ENCODE measurements at places on chromosomes 4 and X.

DNA sequence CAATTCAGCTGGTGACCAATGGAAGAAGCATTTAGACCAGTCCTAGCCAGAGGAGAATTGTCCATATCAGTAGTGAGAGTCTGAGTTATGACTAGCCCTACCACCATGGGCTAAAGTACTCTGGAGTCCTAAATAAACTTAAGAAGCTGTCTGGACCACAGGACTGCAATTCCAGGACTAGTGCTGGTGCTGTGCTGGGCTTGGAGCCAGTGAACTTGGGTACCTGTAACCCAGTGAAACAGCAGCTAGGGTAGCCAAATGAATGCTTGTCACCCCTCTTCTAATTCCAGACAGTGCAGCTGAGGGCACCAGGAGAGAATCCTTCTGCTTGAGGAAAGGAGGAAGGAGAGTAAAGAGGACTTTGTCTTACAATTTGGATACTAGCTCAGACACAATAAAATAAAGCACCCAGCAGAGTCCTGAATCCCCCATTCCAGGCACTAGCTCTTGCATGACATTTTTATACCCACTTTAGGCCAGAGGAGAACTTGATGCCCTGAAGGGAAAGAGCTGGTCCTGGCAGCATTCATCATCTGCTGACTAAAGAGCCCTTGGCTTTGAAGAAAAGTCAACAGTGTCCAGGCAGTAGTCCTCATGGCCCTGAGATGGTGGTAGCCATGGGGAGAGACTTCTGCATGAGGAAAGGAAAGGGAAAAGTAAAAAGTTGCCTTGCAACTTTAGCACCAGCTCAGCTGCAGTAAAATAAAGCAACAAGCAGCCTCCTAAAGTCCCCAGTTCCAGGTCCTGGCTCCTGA lies 2675.7 kb downstream of the PCDH7 start:
- no peak for DNase-seq

DNA sequence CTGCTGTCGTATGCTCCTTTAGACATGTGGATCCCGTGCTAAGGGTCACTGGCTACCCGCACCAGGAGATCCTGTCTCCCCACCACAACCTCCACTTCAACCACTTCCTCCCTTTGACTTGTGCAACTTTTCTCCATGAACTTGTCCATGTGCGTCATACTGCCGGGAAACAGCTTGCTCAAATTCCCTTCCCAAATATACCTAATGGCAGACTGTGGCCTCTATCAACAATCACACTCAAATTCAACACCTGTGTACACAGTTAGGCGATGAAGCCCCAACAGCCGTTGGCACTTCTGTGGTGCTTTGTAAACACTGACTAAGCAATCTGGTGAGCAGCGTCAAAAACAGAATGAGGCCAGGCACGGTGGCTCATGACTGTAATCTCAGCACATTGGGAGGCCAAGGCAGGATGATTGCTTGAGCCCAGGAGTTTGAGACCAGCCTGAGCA lies 49.5 kb downstream of the CD99L2 start:
- no peak for DNase-seq

DNA sequence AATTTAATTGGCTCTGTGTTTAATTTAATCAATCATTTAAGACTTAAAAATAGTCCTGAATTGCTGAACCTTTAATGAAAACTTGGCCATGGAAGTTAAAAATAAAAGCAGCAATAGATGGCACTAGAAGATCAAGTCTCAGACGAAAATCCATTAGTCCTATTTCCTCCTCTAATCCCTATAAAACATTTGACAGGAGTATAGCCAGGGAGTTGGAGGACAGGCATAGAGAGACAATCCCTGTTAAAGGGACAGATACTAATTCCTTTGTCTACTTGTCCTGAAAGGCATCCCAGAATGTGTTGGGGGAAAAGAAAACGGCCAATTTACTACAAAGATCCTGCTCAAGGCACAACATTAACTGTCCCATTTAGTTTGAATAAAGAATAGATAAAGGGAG lies 276.3 kb upstream of the TACR3 start:
- peak; percentile 49 for DNase-seq

- DNase-seq, result peak; percentile 80
Observed at GRCh38 chrX:13293700-13294099, 26.2 kb downstream of the ATXN3L start.
